ENCODE measurements at places on chromosomes 5 and 9. TPM values are rescaled to one million over a fixed set of nuclear protein-coding genes. Genes with fewer than 3 reads are reported as not detected.

ANXA6 gene
- total RNA-seq: 36.3 TPM

ADAMTS12 gene
- 9.2 TPM for total RNA-seq

SPACA9 gene
- 4.8 TPM for total RNA-seq

NSMF gene
- total RNA-seq: 47.2 TPM

WASHC1 gene
- total RNA-seq: 11.4 TPM

SYNPO gene
- 26.6 TPM for total RNA-seq

FBXO38 gene
- total RNA-seq: 17.5 TPM

EFNA5 gene
- total RNA-seq: 22.1 TPM

Measured in A549 treated with CORT108297 at 1 μM for 4 hours (cell line).